ENCODE measurements at places on chromosomes 1 and 21.

DNA sequence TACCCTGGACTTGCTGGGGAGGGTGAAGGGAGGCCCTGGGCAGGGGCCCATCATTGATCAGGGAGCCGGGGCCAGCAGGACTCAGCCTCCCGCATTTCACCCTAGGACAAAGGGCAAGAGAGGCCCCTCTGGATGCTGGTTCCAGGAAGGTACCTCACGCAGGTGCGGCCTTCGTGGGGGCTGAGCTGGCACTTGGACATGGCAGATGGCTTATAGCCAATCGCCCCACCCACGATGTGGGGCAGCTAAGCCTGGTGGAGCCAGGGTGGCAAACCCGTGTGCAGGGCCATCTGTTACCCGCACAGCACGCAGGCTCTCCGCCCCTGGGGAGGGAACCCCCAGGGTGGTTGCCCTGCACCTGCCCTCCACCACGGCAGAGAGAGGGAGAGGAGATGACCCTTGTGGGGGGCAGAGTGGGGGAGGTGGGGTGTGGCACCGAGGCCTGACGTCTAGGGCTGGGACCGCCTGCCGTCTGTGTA is 2.5 kb downstream of the TFF3 start:
- no peak for DNase-seq

DNA sequence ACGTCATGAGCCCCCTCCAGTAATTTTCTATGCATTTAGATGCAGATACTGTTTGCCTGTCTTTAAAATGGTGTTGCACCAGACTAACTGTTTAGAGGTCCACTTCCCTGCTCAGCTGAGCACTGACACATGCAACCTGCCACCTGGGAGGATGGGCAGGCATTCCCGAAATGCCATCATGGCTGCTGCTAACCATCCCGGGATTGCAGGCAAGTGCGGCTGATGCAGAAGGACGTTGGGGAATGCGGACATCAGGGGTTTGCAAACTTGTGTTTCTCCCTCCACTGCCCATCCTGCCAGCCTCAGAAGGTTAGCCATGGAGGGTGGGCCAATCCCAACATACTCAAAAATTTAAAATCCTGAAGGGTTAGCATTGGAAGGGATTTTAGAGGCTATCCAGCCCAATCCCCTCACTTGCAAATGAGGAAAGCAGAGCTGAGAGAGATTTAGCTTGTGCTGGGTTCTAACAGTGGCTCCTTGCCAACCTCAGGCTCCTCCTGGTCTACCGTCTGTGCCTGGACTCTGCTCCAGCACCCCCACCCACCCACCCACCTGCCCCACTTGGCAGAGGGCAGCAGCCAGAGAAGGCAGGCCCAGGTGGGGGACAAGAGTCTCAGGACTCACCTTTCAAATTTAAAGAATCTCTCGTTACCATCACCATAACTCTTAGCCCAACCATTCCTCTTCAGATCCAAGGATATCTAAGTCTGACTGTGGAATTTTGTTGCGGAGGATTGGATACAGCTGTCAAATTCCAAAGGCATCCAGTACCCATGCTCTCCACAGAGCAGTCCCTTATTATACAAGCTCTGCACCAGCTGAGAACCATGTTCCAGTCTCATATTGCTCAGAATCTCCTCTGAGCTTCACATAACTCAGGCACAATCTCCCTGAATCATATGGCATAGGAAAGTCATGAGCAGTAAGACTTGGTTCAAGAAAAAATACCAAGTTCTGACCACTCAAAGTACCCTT is 34.2 kb downstream of the HIVEP3 start:
- DNase-seq, result no peak

DNA sequence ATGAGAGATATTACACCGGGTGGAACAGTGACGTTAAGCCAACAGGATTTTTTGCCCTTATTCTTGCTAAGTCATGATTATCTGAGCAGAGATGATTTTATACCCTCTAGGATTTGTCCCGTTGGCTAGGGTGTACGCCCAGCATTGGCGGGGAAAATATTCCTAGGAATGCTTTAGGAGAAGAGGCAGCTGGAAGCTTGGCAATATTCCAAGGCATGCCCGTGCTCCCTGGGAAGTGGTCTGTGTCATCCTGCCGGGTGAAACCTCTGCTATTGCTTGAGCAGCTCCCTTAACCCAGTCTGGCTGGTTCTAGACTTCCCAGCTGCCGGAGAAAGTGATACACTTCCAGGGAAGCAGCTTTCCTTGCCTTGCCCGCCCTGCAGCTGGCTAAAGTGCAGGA is 16.2 kb downstream of the CHRNB2 start:
- no peak for DNase-seq

- DNase-seq, result no peak
These were observed 141.0 kb upstream of the JUN start for GRCh38 chr1:58924821-58925220.

Measured in astrocyte of the spinal cord (primary cell).